Upper lobe of right lung (tissue), 1 donor: ENCODE measurements at places on chromosomes 7 and 10. TPM values are rescaled to one million over a fixed set of nuclear protein-coding genes. Genes with fewer than 3 reads are reported as not detected.
A peak's percentile ranks its signal among the peaks of the same experiment; 100 is the strongest.

GRCh38 chr10:104501449-104501848 is 139.6 kb upstream of the SORCS3 start:
- no peak for DNase-seq

DNA sequence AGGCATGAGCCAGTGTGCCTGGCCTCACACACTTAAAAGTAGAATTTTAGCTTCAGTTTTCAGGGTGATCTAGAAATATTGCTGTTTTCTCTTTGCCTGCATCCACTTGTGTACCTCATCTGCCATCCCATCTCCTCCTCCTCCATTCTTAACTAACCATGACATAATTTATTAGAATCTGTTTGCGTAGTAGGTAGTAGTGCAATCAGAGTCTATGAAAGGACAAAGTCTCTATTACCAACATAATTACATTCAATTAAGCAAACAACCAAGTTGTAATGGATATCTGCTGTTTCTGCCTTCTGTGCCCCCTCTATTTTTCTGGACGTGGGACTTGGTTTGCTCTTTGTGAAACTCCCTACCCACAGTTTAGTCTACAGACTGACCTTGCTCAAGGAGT is 72.9 kb downstream of the CDK14 start:
- no peak for DNase-seq

GRCh38 chr7:70693686-70694433 is 438.1 kb upstream of the GALNT17 start:
- peak; percentile 91 for DNase-seq

DNA sequence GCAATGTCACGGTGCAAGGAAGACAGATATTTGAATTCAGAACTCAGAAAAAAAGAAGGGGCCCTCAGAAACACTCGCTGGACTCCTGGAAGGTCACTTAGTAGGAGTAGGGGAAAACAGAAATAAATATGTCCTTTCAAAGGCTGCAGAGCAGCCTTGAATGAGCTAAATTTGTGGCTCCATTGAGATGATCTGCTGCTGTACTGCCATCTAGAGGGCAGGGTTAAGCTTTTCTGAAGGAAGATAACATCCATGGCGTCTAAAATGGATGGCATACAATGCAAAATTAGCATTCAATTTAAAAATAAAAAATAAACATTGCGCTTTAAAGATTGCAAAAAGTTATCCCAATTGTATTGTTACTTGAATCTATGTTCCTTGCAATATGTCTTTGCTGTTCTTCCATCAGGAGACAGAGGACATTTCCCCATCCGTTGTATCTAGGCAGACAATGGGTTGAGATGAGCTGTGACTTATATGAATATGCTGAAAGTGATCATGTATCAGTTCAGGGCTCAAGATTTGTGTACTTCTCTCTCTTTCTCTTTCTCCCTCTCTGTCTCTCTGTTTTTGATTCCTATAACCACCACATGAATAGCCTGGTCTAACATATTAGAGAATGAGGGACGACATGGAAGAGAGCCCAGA is 642.2 kb downstream of the SH2D4B start:
- DNase-seq, result no peak

DNA sequence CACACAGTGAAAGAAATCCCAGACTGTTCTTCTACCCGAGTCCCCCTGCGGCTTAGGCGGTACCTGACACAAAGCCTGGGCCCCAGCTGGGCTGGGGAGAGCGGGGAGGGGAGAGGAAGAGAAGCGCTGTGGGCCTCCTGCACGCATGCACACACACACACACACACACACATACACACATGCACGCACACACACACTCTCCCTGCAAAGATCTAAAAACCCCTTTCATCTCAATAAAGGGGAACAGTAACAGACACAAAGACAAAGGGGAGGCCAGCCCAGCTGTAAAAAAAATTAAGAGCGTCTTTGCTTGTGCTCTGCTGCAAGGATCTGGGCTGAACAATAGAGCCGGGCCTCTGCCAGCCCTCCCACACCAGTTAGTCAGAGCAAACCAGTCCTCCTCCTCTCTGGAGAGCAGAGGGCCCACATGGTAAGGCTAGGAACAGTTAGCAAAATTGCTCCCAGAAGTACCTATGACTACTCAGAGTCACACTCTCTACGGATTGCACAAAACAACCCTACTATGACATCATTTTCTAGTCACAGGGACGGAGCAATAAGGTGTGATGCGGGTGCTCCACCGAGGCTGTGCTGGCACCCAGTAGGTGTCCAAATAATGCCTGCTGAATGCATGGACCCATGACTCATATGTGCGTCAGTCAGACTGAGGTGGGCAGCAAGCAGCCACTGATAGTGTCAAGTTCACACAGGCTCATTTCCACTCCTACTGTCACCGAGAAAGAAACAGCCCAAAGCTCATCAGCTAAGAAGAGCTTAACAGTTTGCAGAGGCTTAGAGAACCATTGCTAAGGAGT is 9.2 kb downstream of the ITPRIP start:
- no peak for DNase-seq

- no peak for DNase-seq
Measured at GRCh38 chr10:123890226-123890625, 1.4 kb downstream of the CPXM2 start.

GRCh38 chr10:119734396-119735332 is 8.8 kb downstream of the INPP5F start:
- no peak for DNase-seq

DNA sequence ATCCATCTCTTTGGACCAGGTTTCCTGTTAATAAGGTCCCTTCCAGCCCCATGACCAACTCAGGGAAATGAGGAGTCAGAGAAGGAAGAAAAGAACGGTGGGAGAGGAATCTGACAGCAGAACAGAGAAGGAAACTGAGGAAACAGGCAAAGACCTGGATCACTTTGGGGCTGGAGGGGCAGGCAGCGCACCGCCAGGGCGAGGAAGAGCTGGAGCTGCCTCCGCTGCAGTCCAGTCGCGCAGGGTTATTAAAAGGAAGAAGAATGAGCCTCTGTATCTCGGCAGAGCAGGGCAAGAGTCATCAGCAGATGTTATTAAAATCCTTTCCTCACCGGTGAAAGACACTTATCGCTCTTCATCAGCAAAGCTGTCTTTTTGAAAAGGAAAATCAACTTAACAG is 37.7 kb upstream of the R3HCC1L start:
- DNase-seq, result no peak

DNA sequence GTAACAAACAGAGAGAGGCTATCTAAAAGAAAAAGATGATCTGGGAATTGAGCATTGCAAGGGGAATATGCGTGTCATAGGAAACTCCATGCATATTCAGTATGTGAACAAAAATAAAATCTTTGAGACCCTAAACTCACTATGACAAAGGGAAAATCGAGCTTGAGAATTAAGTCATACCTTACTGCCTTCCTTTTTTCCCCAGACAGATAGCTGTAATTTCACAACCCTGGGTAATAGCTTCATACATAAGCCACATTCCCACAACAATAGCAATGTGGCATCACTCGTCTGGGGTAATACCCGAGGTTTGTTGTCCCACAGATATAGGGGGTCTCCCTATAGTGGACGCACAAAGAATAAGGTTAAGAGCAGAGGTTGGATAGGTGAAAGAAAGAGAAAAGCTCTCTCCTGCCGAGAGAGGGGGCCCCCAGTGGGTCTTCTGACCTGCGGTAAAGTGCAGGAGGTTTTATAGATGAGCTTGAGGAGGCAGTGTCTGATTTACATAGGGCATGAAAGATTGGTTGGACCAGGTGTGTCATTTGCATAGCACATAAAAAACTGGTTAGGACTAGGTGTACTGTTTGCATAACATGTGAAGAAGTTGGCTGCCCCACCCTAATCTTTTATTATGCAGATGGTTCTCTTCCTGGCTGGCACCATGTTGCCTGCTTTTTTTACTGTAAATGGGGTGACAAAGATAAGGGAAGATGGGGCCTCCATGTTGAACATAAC is 11.6 kb downstream of the CYP3A43 start:
- no peak for DNase-seq

GRCh38 chr10:46330894-46331293 is 44.1 kb downstream of the ANTXRL start:
- DNase-seq, result no peak

DNA sequence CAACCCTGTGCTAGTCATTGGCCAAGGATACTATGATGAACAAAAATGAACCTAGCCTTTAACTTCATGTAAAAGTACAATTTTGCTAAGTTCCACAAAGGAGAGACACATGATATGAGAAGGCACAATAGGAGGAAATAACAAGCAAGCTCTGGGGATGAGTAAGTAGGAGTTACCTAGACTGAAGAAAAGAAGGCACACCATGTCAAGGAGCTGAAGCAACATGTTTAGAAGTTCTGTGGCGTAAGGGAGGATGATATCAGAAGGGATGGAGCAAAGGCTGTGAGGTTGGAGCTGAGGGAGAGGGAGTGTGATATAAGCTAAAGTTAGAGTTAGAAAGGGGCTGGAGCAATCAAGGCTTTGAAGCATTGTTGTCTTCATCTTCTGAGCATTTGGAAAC is 25.6 kb downstream of the KIFBP start:
- no peak for DNase-seq

DNA sequence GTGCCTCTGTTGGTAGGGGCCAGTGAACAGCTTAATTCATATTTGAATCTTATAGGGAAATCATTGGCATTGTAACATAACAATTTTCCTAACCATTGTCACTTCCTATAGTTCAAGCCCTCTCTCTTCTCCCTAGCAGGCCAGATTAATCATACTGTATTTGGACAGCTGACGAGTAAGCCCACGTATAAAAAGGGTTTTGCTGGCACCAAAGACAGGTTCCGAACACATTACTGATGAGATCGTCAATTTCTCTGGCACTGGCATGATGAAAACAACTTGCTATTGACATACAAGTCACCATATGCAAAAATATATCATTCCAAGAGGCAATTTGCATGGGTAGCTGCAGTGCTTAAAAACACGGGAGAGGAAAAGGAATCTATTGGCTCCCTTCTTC is 891.1 kb upstream of the AUTS2 start:
- no peak for DNase-seq

- no peak for DNase-seq
Measured at GRCh38 chr7:106504207-106504606, 156.8 kb downstream of the CCDC71L start.

GRCh38 chr7:19294619-19295018 is 149.4 kb upstream of the FERD3L start:
- no peak for DNase-seq

DNA sequence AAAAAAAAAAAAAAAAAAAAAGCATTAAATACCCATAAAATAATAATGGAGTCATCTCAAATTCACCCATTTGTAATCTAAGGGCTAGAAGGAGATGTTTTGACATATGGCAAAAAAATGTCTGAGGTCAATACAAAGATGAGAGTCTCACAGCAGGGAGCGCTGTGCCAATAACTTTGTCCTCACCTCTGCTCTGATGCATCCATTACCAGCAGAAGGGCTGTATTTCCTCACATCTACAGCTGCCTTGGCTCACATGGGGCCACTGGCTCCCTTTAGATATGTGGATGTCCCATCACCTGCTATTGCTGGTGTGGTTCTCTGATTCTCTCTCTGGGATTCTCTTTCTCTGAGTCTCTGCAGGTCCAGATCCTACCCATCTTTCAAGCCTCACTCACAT is 90.3 kb upstream of the FAM133B start:
- DNase-seq, result no peak

- DNase-seq, result no peak
Measured at GRCh38 chr7:116713500-116713899, 41.5 kb downstream of the MET start.

GRCh38 chr7:158135931-158136330 is 451.7 kb downstream of the PTPRN2 start:
- DNase-seq, result no peak

GRCh38 chr10:12241810-12242529 is 46.0 kb downstream of the CDC123 start:
- no peak for DNase-seq

DNA sequence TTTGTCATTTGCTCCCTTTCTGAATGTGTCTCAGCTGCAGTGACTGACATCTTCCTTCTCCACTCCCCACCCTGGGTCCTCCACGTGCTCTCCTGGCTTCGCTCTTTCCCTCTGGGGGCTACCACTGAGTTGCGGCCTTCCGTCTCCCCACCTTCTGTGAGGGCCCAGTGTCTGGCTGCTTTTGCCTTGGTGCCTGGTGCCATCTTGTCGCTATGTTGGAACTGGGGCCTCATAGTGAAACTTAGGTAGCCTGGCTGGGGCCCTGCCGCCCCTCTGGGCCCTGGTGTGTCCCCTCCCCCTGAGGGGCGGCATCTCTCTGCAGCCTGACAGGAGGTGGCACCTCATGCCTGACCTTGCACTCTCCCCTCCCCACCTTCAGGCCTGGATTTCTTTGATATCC is 144.1 kb downstream of the ANLN start:
- no peak for DNase-seq

DNA sequence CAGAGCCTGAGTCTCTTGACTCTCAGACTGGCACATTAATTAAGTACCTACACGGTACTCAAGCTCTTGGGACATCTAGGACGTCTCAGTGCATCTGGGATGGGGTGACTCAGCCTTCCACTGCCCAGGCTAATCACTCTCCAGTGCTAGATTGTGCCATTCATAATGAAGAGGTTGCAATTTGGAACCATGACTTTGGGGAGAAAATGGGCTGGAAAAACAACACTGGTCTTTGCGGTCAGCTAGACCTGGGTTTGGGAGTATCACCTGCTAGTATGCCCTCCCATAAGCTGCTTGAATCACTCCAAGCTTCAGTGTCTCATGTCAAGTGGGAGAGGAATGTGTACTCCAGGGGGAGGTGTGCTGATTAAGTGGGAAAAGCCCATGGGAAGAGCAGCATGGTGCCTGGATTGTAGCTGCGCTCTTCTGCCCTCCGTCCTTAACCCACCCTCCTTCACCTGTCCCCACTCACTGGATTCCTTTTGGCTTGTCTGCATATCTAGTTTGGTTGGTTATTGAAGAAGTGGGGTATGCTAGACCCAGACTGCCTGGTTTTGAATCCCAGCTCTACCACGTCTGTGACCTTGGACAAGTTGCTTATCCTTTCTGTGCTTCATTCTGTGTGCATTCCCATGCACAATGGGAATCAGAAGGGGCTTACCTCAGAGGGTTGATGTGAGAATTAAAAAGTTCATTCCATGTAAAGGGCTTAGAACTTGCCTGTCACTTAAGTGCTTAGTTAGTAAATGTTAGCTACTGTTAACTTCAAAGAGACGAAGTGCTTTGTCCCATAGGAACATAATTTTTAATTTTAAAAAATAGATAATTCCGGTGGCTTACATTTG is 3.8 kb downstream of the NFE2L3 start:
- no peak for DNase-seq

DNA sequence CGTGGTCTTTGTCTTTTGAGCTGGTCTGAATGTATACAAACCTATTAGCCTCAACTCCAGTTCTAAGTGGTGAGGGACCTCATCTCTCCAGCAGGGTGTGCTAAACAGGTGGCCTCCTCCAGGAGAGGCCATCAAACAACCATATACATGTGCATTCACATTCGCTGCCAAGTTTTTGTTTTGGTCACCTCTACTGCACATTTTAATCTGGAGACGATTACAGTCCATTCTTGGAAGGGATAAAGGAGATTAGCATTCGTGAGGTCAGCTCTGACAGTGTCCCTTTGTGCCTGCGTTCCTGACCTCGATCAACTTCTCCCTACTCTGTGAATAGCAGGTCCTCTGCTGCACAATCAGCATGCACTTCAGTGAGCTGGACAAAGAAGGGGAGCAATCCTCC is 60.8 kb downstream of the RHOBTB1 start:
- DNase-seq, result no peak

GPR158 gene
- not detected for total RNA-seq

CALHM3 gene
- not detected for total RNA-seq

ITGB8 gene
- total RNA-seq, result 4.6 TPM

NRF1 gene
- total RNA-seq, result 19.3 TPM

GRID2IP gene
- total RNA-seq, result 0.46 TPM

CPXM2 gene
- total RNA-seq, result 9.7 TPM

PRF1 gene
- total RNA-seq, result 32.3 TPM

MICALL2 gene
- total RNA-seq, result 37.6 TPM
